Motor neuron (in vitro differentiated cells): ENCODE measurements at places on chromosomes 2 and 18. TPM values are rescaled to one million over a fixed set of nuclear protein-coding genes. Genes with fewer than 3 reads are reported as not detected.

The CROCC2 gene
- 1.9 and 3.4 TPM in 2 replicates for total RNA-seq

The CTLA4 gene
- not detected in 2 replicates for total RNA-seq

The CRYBA2 gene
- total RNA-seq: 0.87 TPM in 1 of 2 replicates, not detected in the other

The PUM2 gene
- total RNA-seq: 47.5 and 77.0 TPM in 2 replicates

The SERPINB10 gene
- total RNA-seq: not detected in 2 replicates

The MERTK gene
- 2.8 and 3.3 TPM in 2 replicates for total RNA-seq

The METTL5 gene
- total RNA-seq: 52.5 and 54.9 TPM in 2 replicates

The RAB17 gene
- 1.2 and 1.3 TPM in 2 replicates for total RNA-seq

The KATNAL2 gene
- 20.3 and 23.5 TPM in 2 replicates for total RNA-seq

The HPCAL1 gene
- total RNA-seq: 22.9 and 23.5 TPM in 2 replicates

The POTEI gene
- 0.10 and 0.32 TPM in 2 replicates for total RNA-seq

The PDIA6 gene
- total RNA-seq: 284 and 290 TPM in 2 replicates

The RGPD3 gene
- 0.49 and 0.81 TPM in 2 replicates for total RNA-seq

The ARL4C gene
- 47.9 and 49.6 TPM in 2 replicates for total RNA-seq

The ACP1 gene
- total RNA-seq: 109 and 127 TPM in 2 replicates

The STPG4 gene
- 3.2 TPM in 1 of 2 replicates, not detected in the other for total RNA-seq

The TPO gene
- 0.56 and 0.97 TPM in 2 replicates for total RNA-seq

The RETREG2 gene
- 66.3 and 68.1 TPM in 2 replicates for total RNA-seq

The SERPINB13 gene
- 0.06 TPM in 1 of 2 replicates, not detected in the other for total RNA-seq

The VWA3B gene
- 0.36 and 2.0 TPM in 2 replicates for total RNA-seq

The LOXL3 gene
- total RNA-seq: 8.8 and 9.9 TPM in 2 replicates

The CHN1 gene
- 82.3 and 83.0 TPM in 2 replicates for total RNA-seq

The B3GNT7 gene
- 1.2 TPM in 2 replicates for total RNA-seq

The CCDC141 gene
- total RNA-seq: 0.38 and 0.41 TPM in 2 replicates

The MAIP1 gene
- total RNA-seq: 19.2 and 21.7 TPM in 2 replicates

The FBXO11 gene
- 62.0 and 64.9 TPM in 2 replicates for total RNA-seq

The ARHGEF4 gene
- 22.5 and 25.4 TPM in 2 replicates for total RNA-seq
